HT-29 (cell line): ENCODE measurements at places on chromosomes 7 and 10. TPM values are rescaled to one million over a fixed set of nuclear protein-coding genes. Genes with fewer than 3 reads are reported as not detected.
A peak's percentile ranks its signal among the peaks of the same experiment; 100 is the strongest.

Gene CREB3L2
- 3.2 and 4.1 TPM in 2 replicates for total RNA-seq

GRCh38 chr7:2483494-2483893 lies 7.3 kb upstream of the GRIFIN start:
- DNase-seq = no peak

Gene ATXN7L1
- 3.8 and 4.0 TPM in 2 replicates for total RNA-seq

DNA sequence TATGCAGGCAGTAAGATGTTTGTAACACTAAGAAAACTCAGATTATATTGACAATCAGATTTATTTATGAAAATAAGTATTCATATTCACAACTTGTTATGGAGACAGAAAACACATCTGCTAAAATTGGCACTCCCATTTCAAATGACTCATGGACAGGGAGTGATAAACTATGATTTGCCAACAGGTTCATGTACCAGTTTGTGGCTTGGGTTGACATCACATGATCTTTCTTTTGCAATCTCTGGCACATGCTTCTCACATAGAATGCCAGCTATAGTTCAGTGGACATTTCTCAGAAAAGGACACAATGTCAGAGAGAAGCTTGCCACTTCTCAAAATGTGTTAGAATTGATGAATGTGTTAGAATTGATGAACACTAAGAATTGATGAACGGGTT lies 663.2 kb upstream of the ANKRD30A start:
- no peak for DNase-seq

DNA sequence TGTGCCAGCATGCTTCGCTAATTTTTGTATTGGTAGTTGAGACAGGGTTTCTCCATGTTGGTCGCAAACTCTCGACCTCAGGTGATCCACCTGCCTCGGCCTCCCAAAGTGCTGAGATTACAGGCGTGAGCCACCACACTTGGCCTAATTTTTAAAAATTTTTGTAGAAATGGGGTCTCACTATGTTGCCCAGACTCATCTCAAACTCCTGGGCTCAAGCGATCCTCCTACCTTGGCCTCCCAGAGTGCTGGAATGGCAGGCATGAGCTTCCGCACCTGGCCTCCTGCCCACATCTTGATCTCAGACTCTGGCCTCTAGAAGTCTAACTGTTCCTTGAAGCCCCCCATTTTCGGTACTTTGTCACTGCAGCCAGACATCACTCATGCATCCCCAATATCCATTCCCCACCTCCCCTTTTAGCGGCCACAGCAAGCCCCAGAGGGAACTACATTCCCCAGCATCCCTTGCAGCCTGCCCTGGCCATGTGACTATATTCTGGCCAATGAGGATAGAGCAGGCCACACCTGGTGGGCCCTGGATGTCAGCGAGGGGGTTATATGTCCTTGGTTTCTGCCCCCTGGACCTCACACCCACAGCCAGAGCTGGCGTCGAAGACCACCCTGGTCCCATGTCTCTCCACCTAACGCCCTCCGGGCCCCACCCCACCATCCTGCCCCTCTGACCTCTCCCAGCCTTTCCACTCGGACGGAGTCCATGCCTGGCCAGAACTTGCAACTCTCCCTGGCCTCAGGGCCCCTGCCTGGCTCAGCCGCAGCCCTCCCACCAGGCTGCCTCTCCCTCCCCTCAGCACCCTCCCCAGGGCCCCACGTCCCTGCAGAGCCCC lies 33.8 kb downstream of the MICALL2 start:
- no peak for DNase-seq

Gene EMX2
- total RNA-seq = not detected in 2 replicates

- DNase-seq = peak; percentile 92
These were observed 81.1 kb downstream of the ZMIZ1 start for GRCh38 chr10:79149662-79150443.

GRCh38 chr10:88076027-88076880 lies 212.8 kb downstream of the PTEN start:
- no peak for DNase-seq

- no peak for DNase-seq
These were observed 663 bp downstream of the VPS37D start for GRCh38 chr7:73668103-73668885.

GRCh38 chr10:29208845-29209244 lies 80.0 kb upstream of the LYZL1 start:
- no peak for DNase-seq
